ENCODE measurements at places on chromosomes 4 and X. TPM values are rescaled to one million over a fixed set of nuclear protein-coding genes. Genes with fewer than 3 reads are reported as not detected.

The DRP2 gene
- total RNA-seq, result 0.27 TPM

The OTUD6A gene
- total RNA-seq, result not detected

The CASP3 gene
- total RNA-seq, result 28.7 TPM

The JADE3 gene
- total RNA-seq, result 13.7 TPM

The GAGE12J gene
- not detected for total RNA-seq

The FDCSP gene
- not detected for total RNA-seq

The LGI2 gene
- total RNA-seq, result 0.06 TPM

The ADH7 gene
- not detected for total RNA-seq

The SMC1A gene
- 47.2 TPM for total RNA-seq

The MEPE gene
- total RNA-seq, result not detected

The PAGE2B gene
- total RNA-seq, result not detected
